ENCODE measurements at places on chromosomes 6 and 20.

- DNase-seq: no peak
Measured at GRCh38 chr20:36093804-36094145, 60.8 kb upstream of the EPB41L1 start.

GRCh38 chr6:4941782-4942672, 61.8 kb downstream of the RPP40 start:
- DNase-seq: peak; percentile 100

- DNase-seq: peak; percentile 28
Measured at GRCh38 chr6:4323322-4323721, 187.9 kb upstream of the ECI2 start.

- no peak for DNase-seq
Measured at GRCh38 chr20:24998631-24999445, 6.3 kb upstream of the APMAP start.

GRCh38 chr6:144395014-144395413, 109.9 kb downstream of the UTRN start:
- no peak for DNase-seq

DNA sequence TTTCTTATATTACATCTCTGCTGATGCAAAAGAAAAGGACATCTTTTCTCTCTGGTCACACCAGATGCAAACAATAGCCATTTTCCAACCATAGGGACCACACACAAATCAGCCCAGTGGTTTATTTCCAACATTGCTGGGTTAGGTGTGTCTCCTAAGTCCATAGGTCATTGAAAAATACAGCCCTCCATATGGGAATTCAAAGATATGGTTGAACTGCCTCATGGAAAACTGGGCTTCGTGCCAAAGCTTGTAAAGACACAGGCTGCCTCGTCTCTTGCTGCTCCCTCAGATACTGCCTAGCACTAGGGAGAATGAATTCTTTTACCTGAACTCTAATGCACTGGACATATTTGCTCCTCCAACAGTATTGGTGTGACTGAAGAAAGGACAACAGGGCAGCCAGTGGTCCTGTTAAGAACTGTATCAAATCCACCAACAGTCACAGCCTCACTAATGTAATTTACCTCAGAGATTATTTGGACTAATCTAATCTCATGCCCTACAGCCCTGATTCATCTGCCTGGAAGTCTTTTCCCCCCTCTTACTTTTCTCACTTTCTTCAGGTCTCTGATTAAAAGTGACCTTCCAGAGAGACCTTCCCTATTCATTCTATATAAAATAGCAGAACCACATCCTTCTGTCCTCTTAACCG, 48.3 kb upstream of the TBC1D32 start:
- peak; percentile 44 for DNase-seq

- DNase-seq: peak; percentile 24
Measured at GRCh38 chr20:41169791-41170351, 32.5 kb downstream of the PLCG1 start.

DNA sequence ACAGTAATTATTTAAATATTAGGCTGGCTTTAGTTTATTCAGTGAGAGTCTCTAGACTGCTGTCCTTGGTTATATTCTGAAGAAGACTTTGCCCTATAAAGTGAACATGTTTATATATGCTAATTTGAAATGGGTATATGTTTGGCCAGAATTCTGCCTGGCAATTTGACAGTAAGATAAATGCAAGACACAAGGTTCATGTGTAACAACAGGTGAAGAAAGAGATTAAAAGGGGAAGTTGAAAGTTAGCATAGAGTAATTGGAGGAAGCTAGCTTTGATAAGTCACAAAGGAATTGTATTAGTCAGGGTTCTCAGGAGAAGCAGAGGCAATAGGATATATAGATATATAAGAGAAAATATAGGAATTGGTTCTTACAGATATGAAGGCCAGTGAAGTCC, 191.4 kb downstream of the CENPW start:
- DNase-seq: no peak

All from fibroblast of upper back skin (primary cell).